ENCODE measurements at places on chromosomes 2 and 18.

GRCh38 chr18:11891737-11892136, 16.4 kb downstream of the MPPE1 start:
- DNase-seq, result no peak

DNA sequence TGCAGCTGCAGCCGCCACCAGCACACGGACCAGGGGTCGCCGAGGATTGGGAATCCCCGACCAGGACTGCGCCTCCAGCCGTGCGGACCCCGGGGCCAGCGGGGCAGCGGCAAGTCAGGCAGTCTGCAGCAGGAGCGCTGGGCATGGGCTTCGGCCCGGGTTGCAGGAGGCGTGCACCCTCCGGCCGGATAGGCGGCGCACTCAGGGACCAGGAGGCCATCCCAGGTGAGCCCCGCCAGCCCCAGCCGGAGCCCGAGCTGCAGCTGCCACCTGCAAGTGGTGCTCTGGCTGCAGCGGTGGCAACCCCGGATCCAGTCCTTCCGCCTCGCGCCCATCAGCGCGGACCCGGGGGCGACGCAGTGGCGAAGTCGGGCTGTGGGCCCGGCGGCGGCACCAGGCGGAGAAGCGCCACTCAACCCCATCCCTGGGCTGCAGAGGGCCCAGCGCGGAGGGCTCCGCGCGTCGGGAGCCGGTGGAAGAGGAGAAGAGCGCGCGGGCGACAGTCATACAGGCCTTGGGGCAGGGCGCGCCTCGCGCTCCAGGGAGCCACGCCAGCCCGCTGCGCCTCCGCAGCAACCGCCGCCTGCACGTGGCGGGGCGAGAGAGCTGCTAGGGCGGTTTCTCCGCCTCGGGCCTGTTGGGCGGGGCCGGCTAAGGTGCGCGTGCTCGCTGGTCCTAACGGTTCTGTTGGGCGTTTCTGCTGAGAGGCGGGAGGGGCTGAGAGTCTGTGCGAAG, 73.8 kb downstream of the RPIA start:
- DNase-seq, result no peak

DNA sequence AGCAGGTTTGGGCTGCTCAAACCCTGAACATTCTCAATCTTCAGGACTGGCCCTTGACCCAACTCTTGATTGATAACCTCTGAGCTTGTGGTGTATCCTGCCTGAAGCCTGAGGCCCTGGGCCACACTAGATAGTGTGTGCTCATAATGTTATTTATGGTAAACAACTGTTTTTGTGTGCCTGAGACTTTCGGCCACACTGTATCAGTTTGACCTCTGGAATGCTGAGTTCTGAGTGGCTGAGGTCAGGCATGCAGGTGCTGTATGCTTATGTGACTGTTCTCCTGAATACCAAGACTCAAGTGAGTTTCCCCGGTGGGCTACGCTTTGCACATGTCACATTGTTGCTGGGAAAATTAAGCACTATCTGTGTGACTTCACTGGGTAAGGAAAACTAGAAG, 82.2 kb upstream of the RMP24 start:
- no peak for DNase-seq

DNA sequence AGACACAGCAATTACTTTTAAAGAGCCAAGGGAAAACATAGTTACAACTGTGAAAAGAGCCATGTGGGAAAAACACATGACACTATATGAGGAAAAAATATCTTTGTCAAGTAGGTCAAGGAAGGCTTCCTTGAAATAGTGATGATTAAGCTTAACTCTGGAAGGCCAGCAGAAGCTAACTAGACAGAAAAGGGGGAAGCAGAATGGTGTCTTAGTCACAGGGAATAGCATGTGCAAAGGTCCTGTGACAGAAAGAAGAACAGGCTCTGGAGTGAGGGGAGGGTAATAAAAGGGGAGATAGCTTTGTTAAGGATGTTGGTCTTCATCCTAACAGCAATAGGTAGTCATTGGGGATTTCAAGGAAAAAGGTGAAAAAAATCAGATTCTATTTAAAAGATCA, 64.0 kb downstream of the ARHGAP25 start:
- DNase-seq, result no peak

GRCh38 chr18:48829443-48830149, 121.2 kb downstream of the SMAD7 start:
- DNase-seq, result no peak

DNA sequence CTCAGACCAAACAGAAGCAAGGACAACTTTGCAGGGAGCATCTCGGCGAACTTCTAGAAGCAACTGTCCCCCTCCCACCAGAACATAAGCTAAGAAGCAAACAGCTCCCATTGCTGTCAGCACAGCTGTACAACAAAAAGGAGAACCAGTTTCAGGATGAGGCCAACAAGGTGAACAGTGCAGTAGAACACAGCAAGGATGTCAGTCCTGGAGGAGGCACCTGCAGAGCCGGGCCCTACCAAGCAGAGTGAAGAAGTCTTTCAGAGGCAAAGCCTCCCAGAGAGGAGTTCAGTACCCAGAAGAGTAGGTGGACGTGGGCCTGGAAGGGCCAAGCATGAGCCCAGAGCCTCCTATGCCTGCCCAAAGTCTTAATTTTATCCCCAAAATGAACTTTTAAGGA, 1.0 kb downstream of the PASK start:
- DNase-seq, result no peak

DNA sequence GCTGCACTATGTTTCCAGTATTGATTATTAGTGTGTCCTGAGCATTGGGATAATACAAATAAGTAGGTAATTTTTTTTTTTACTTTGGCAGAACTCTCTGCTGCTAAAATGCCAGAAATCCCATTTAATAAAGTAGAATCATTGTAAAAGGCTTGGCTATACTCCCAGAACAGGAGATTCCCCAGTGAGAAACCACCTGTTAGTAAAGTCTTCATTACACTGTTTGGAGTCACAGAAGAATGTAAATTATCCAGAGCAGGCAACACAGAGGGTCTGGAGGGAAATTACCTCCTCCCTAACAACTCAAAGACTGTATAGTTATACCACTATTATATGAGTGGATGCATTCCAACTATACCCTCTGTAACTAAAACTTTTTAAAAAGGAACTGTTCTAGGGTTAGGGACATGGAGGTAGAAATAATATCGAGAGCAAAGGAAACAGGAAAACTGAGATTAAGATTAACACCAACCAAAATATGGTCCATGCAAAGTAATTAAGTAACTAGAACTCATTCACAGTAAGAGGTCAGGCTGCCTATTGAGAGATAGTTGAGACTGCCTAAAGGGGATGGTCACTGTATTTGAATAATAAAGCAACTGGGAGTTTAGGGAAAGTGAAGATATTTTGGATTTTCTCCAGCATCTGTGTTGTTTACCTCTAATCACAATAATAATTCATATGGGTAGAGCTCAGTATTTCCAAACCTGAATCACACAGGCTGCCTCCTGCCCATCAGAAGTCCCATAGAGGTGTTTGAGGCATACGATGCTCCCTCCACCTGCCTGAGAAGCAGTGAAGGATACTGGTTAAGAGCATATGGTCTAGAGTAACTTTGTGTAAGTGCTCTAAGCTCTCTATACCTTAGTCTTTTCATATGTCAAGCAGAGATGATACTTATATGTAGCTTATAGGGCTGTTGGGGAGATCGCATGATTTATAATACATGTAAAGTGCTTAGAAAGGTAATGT, 34.4 kb downstream of the MAP2 start:
- DNase-seq, result no peak

DNA sequence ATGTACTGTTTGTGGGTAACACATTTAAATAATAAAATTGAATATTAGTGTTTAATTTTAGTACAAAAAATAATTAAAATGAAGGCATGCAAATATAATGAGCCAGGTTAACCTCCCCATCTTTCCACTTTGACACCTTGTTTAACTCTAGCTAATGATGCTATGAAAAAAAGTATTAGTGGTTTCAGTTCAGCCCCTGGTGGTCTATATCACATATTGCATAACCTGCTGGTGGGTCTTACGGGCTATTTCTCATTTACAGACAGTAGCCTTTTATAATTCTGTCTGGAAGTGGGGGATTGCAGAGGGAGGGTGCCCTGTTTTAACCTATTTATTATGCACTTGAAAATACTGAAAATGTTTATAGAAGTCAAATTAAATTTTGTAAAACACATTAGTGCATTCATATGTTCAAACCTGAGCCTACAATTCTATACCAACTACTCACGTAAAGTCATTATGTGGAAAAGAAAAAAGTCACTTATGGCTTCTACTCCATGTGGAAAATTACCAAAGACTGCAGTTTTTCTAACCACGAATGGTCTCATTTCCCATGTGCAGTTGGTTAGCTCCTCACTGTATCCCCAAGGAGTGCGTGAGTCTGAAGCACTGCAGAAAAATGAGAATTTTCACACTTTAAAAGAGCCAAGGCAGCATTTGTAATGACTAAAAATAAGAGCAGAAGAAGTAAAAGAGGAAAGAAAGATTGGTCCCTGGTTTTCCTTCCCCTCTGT, 381.0 kb downstream of the MTX2 start:
- DNase-seq, result no peak

GRCh38 chr2:180596453-180596852, 384.0 kb upstream of the UBE2E3 start:
- DNase-seq, result no peak

DNA sequence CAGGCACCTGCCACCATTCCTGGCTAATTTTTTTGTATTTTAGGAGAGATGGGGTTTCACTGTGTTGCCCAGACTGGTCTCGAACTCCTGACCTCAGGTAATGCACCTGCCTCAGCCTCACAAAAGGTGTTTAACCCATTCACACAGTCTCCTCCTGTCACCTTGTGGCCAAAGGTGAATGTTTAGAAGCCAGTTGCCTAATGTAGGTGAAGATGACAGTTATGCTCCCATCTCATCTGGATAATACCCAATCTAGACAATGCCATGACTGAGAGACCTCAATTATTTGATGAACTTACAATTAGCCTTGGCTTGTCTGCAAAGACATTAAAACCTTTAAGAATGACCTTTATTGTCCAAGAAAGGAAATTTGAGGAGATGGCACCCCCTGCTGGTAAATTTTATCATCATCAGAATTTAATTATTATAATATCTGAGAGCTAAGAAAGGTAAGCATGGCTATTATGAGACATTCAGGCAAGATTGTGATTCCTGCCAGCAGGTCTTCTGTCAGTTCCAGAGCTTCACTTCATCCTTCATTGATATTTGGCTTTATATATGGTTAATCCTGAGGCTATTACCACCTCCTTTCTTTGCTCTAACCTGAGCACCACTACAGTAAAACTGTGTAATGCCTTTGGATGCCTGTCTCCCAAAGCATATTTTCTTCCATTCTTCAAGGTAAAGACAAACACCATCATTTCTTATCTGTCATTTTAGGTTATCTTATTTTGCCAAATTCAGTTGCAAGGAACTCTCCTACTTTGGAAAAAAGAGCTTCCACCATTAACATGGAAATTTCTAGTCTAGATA, 117.6 kb downstream of the FAM124B start:
- DNase-seq, result peak; percentile 13

DNA sequence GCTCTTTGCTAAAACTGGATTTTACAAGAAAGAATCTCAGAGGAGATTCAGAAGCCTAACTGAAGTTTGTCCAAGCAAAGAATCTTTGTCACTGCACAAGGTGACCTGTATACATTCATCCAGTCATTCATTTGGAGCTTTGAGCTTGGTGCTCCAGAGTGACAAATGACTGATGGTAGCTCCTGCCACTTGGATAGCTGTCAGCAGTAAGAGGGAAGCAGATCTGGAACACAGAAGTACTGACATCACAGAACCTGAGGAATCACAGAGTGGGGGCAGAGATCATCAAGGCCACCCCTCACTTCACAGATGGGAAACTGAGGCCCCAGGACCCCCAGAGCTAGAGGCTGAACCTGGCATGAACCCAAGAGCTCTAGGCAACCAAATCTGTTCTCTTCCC, 28.8 kb upstream of the IGFBP2 start:
- no peak for DNase-seq

DNA sequence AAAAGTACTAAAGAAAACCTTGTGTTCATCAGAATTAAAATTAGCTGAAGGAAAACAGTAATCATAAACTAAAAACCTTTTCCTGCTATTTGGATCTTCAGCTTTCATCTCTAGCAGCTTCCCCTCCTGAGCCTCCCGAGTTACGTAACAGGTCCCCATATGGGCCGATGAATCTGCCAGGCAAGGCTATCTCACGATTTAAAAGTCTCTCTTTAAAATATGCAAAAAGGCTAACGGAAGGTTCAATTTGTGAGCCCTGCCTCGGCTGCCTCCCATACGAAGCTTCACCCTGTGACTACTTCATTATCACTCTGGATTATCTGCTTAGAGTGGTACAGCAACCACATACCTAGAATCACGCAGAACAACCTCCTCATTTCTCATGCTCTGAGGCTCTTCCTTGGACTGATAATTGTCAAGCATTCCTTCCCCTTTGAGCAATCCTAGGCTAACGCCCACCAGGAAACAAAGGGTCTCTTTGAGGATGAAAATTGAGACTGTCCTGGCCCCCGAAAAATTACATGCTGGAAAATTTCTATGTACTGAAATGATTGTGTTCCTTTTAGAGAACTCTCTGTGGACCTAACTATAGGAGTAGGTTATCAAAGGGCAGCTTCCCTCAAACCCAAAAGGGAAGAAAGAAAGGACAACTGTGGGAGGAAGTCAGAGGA, 147.4 kb downstream of the ZEB2 start:
- DNase-seq, result no peak

DNA sequence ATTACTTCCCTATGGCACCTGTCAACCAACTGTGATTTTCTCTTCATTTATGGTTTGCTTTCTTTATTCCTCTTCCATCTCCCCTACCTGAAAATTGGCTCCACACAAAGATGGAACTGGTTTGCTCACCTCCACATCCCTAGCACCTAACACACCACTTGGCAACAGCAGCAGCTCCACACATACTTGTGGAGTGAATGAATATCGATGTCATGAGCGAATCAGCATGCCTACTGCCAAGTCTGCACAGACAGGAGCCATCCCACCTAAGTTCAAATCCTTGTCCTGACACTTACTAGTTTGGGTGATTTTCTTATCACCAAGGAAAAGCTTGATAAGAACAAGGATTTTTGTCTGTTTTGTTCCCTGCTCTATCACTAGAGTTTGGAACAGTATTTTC, 191.4 kb upstream of the TMEM200C start:
- DNase-seq, result no peak

DNA sequence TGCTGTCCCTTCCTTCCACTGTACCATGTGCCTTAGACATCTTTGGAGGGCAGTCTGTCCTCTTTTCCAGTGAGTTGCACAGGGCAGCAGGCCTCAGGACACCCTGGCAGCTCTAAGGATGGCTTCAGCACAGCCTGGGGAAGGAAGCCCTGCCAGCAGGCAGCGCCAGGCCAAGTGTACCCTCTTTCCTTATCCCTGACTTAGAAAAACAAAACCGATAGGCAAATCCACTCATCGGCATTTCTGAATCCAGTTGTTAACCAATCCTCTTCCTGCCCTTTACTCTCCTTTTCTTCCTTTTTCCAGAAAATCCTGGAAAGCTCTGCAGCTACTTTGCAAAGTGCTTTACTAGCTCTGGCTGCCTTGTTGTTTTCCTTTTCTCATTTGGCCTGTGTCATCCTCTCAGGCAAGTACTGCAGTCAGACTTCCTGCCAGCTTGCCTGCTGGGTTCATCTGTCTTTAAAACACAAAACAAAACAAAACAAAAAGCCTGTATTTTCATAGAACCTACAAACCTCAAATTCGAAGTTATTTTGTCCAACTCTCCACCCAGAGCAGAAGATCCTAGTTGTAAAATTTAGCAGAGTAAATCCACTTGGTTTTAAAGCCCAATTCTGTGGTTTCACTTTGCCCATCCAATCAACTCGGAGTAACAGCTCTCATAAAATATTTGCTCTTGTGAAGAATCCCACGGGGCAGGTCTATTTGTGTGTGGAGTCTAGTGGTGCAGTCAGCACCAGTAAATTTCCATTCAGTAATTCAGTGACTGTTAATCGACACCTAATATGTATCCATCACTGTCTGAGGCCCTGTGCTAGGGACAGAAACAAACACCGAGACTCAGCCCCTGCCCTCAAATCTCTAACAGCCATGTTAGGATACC, 45.2 kb downstream of the PCBP1 start:
- DNase-seq, result no peak
